T-cell (primary cell): ENCODE measurements at places on chromosomes 2 and 18.

- no peak for DNase-seq
Observed at GRCh38 chr2:134999521-134999920, 47.7 kb downstream of the MAP3K19 start.

- DNase-seq: no peak
Observed at GRCh38 chr2:84840306-84840705, 40.6 kb downstream of the TRABD2A start.

GRCh38 chr2:177268187-177268871 lies 3.8 kb upstream of the NFE2L2 start:
- no peak for DNase-seq

DNA sequence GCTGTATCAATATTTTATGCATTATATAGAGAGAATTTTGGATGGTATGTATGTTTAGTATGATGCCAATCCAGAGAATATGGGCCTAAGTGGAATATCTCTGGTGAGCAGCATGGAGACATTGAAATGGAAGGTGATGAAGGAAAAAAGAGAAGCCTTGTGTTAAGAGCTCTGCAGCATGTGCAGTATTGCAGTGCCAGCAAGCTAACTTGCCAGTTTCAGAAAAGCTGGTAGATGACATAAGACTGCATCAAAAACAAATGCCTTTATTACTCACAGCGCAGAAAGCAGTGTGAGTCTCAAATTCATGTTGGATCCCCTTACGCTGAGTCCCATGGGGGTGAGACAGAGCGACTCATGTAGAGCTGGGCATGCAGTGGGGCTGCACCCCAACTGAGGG lies 280.2 kb downstream of the CTNNA2 start:
- DNase-seq: no peak

DNA sequence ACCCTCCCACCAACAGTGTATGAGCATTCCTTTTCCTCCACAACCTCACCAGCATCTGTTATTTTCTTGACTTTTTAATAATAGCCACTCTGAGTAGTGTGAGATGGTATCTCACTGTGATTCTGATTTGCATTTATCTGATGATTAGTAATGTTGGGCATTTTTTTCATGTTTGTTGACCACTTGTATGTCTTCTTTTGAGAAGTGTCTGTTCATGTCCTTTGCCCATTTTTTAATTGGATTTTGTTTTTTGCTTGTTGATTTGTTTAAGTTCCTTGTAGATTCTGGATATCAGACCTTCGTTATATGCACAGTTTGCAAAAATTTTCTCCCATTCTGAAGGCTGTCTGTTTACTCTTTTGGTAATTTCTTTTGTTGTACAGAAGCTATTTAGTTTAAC lies 59.1 kb downstream of the SP100 start:
- DNase-seq: no peak

DNA sequence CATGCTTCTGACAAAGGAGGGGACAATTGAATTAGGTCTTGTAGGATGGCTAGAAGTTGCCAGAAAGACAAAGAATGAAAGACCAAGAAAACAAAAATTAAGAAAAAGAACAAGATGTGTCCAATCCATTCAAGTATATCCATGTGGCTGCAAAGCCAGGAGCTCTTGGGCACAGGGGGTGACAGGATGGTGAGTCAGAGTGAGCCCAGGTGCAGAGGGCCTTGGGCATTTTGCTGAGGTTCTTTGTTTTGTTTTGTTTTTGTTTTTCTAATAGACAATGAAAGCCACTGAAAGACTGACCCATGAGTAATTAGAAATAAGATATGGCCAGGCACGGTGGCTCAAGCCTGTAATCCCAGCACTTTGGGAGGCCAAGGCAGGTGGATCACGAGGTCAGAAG lies 104.6 kb upstream of the KLHL29 start:
- no peak for DNase-seq

DNA sequence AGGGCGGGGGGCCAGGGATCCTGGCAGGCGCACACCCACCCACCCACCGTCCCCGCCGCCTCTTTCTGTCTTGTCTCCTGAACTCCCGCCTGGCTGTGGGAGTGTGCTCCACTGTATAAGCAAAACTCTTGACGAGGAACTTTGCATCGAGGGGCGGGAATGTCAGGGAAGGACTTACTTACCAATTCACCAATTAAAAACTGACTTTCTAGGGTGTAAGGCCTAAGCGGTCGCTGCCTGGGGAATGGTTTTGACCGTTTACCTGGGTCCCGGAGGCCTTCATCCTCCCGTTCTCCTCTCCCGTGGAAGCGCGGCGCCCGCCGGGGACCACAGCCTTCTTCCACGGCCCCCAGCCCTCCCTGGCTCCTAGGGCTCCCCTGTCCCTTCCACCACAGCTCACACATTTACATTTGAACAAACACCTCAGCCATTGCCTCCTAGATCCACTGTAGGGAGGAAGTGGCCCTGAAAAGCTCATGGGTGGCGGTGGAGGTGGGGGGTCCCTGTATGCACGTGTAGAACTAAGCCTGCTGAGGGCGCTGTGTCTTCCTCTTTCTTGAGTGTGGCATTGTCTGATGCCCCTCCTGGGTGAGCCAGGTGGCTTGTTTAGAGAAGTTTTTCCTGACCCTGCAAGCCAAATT lies 8.9 kb downstream of the ASIC4 start:
- DNase-seq: no peak

GRCh38 chr18:8778824-8779223 lies 73.5 kb downstream of the MTCL1 start:
- no peak for DNase-seq

GRCh38 chr2:156792242-156792840 lies 356.2 kb downstream of the GPD2 start:
- no peak for DNase-seq

- no peak for DNase-seq
Observed at GRCh38 chr2:43082111-43082894, 144.1 kb downstream of the ZFP36L2 start.

DNA sequence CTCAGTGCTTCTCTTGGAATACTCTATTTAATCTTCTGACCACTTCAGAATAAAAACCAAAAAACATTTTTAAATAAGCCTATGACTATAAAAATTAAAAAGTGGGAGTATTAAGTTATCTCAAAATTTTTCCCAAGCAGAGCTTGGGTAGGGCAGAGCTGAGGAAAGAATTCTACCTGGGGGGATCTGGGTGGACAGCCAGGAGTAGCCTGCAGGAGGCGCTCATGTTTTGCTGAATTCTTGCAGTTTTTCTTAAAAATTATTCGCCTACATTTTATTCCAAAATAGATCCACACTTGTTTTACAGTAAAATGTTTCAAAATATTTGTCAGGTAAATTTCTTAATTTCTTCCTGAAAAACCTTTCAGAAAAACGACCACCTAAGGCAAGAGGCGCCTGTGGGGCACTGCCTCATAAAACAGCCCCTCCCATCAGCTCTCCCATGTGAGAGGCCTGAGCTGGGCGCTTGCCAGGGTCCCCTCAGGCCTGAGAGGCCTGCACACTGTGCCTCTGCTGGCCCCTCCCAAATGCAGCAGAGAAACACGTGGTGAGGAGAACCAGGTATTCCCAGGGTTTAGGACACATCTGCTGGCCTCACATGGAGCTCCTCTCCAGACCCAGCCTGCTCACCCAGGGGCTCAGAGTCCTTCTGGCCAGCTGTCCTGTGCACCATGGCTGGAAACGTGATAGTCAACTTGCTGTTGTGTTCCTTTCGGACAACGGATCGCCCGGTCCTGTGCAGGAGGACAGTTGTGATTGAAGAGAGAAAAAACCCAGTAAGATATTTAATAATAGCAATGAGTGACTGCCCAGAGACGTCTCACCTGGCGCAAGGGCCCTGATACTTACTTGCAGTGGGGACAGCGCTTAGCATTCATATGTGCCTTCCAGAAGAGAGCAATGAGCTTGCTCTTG lies 17.5 kb downstream of the POLR1A start:
- no peak for DNase-seq

- no peak for DNase-seq
Observed at GRCh38 chr2:83971547-83971946, 487.5 kb downstream of the SUCLG1 start.

DNA sequence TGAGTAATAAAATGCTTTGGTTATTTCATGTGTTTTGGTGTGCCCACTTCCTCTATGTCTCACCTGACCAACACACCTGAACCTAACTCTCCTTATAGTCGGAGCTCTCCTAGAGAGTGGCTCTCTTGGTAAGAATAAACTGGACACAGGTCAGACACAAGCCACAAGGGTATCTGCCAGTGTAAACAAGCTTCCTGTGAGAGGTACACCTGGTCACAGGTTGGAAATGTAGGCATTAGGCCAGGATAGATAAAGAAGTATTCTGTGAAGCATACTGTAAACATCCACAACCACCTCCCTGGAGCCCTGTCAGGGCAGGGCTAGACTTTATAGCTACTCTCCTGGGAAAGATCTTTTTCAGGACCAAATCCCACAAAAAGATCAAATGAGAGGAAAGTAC lies 69.4 kb downstream of the ZDBF2 start:
- DNase-seq: no peak

GRCh38 chr18:7870855-7871254 lies 303.7 kb downstream of the PTPRM start:
- DNase-seq: no peak

DNA sequence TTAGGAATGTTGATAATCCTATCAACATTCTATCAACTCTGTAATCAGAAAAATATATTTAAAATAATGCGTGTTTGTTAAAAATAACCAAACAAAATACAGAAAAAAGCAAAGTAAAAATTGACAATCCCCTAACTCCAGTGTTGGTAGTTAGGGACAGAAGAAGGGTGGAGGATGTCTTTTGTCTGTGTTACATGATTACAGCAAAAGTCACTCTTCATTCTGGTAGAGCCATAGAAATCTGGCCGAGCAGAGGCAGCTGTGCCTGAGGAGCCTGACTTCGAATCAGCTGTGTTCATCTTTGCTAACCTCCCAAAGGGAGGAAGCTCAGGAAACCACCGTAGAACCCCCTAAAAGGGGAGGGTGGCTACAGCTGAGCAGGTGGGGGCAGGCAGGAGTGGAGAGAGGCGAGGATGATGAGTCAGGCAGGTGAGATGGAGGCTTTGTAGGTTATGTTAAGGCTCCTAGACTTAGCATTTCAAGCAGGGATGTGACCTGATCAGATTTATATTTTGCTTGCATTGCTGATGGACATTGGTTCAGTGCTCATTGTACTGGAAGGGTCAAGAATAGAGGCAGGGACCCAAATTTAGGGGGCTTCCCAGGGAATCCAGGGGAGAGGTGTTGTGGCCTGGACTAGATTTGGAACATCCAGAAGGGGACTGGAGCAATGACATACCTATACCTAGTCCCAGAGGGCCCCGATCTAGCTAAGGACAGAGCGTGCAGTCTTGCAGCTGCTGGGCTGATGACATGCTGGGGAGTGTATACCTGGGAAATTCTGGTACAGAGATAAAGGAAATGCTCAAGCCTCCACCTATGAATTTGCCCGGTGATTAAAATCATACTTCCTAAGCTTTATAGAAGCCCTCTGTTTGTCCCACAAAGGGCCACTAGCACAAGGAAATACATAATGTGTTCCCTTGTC lies 95.7 kb downstream of the NEDD4L start:
- no peak for DNase-seq

DNA sequence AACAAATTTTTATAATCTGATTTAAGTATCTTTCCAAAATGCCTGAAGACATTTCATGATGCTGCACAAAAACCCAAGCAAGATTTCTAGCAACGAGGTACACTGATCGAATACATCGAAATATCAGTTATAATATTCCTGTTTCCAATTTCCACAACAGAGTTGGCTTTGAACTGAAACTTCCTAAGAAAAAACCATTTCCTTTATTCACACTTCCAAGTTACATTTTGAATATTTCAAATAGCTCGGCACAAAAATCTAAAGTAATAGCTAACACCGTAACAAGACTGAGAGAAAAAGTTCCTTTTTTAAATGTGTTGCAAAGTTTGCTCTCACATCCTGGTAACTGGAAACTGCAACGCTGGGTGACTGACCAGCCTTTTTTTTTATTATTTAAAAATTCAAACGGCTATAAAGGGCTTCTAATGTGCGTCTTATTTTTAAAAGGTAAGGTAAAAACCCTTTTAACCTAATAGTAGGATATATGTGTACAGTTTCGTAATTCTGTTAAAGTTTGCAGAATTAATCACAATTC lies 1.7 kb downstream of the HNRNPLL start:
- no peak for DNase-seq

DNA sequence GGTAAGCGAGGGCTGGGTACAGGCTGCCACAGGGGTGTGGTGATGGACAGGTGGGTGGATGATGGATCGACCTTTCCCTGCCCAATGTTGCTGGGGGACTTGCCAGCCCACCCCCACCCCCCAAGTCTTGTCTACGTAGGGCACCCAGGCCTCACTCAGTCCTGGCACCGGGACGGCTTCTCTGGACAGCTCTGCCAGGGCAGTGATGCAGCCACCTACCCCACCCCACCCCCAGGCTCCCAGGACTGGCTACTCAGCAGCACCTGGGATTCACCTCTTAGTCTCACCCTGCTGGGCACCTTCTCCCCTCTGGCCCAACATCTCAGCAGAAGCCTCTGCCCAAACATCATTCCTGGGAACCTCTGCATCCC lies 55.7 kb downstream of the ANKMY1 start:
- DNase-seq: no peak

DNA sequence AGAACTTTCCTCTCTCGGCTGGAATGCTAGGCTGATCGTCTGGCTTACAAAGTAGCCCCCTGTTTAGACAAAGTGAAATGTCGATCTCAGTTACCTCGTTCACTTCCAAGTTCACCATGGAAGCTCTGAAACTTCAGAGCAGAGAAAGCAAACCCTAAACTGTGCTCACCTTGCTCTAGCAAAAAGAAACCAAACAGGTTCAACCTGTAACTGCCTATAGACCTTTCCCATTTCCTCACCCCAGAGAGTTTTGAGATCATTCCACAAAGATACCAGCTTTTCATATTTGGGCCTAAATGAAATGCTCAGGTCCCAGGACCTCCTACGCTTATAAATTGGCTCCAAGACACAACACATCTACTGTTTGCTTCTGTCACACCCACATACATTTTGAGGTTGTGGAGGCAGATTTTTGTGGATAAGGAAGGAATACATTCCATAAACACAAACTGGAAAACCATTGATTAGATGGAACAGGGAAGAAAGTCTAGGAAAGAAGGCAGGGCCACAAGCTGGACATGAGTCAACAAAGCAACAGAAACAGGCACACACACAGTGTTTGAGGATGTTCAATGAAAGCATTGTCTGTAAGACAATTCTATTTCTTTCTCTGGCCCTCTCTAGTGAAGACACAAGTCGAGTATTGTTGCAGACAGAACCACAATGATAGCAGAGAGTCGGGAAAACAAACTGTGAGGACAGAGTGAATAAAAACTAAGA lies 52.8 kb upstream of the TGIF1 start:
- DNase-seq: no peak

- no peak for DNase-seq
Observed at GRCh38 chr2:8872821-8873432, 35.5 kb upstream of the KIDINS220 start.

GRCh38 chr18:43797347-43797746 lies 520.1 kb upstream of the SYT4 start:
- no peak for DNase-seq

- no peak for DNase-seq
Observed at GRCh38 chr2:97966545-97967215, 29.1 kb downstream of the TMEM131 start.

- no peak for DNase-seq
Observed at GRCh38 chr2:134839649-134840048, 1.2 kb downstream of the ACMSD start.
